SJSA1 (cell line): ENCODE measurements at places on chromosomes 11 and 22. TPM values are rescaled to one million over a fixed set of nuclear protein-coding genes. Genes with fewer than 3 reads are reported as not detected.

GGT5 gene
- 0.66 TPM in 1 of 2 replicates, not detected in the other for total RNA-seq

SMTN gene
- total RNA-seq, result 121 and 155 TPM in 2 replicates

RBM4 gene
- total RNA-seq, result 136 and 170 TPM in 2 replicates

SYT13 gene
- not detected in 2 replicates for total RNA-seq

WNT11 gene
- total RNA-seq, result not detected in 2 replicates

SYT8 gene
- total RNA-seq, result 0.06 TPM in 1 of 2 replicates, not detected in the other

GNG3 gene
- total RNA-seq, result not detected in 2 replicates

LMO1 gene
- not detected in 2 replicates for total RNA-seq

TEX54 gene
- not detected in 2 replicates for total RNA-seq

NTM gene
- total RNA-seq, result 0.34 TPM in 1 of 2 replicates, not detected in the other

RAB36 gene
- 0.42 TPM in 1 of 2 replicates, not detected in the other for total RNA-seq

APOC3 gene
- total RNA-seq, result not detected in 2 replicates

TMEM9B gene
- 25.6 and 27.3 TPM in 2 replicates for total RNA-seq

PPFIBP2 gene
- total RNA-seq, result 7.4 and 17.5 TPM in 2 replicates

SMTNL1 gene
- total RNA-seq, result not detected in 2 replicates

MS4A2 gene
- total RNA-seq, result not detected in 2 replicates

NDUFC2 gene
- total RNA-seq, result 100 and 179 TPM in 2 replicates

MICAL2 gene
- total RNA-seq, result 42.8 and 59.8 TPM in 2 replicates

YPEL1 gene
- 1.0 and 1.2 TPM in 2 replicates for total RNA-seq
